ENCODE measurements at places on chromosomes 12 and 14.

- DNase-seq: no peak
Observed at GRCh38 chr14:52043690-52044089, 25.2 kb downstream of the NID2 start.

GRCh38 chr14:57087841-57088240 lies 180.9 kb downstream of the EXOC5 start:
- DNase-seq: no peak

GRCh38 chr12:80373666-80374065 lies 70.4 kb upstream of the PTPRQ start:
- DNase-seq: no peak

- no peak for DNase-seq
Observed at GRCh38 chr14:56390859-56391258, 188.7 kb upstream of the TMEM260 start.

DNA sequence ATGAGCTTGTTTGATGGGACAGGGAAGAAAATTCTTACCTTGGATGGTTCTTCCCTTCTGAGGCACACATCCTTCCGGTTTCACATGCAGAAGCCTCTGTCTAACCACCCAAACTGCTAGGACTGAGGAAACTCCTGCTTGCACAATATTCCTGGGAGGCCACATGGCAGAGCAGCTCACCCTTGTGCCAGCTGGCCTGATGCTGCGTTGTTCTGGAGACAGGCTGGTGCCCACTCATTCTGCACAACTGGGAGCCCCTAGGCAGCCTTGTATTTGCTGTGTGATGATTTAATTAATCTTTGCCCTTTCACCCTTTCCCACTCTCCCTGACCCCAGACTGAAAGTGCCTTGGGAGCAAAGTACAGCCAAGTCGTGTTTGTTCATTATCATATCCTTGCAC lies 130.8 kb downstream of the RTN1 start:
- no peak for DNase-seq

- no peak for DNase-seq
Observed at GRCh38 chr12:14191612-14192011, 173.9 kb upstream of the ATF7IP start.

DNA sequence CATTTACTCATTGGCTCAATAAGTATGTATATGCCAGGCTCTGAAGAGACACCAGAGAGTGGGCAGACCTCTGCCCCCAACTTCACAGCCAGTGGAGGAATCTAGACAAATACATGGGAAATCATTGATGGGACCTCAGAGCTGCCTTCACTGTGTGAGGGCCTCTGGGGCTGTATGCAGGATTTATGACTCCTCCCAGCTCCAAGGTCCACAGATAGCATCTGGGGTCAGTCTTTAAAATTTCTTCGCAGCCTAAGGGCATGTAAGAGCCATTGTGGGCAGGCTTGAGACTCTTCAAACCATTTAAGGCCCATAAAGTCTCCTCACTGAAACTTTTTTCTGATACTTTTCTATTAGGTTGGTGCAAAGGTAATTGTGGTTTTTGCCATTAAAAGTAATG lies 125.5 kb downstream of the SPTSSA start:
- DNase-seq: no peak

DNA sequence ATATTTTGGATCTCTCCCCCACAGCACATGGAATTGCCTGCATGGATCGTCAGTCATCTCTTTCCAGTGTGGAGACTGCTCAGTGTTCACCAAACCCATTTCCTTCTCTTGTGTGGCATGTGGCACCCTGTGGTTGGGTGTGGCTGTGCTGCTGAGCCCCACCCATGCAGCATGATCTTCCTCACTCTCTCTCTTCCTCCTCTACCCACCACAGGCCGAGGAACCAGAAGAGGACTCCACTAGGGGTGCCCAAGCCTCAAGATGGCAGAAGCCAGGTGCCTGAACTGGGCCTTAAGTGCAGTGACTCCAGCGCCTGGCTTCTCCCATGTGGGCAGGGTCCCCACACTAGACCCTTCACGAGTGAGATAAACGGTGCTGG lies 66.8 kb upstream of the GPR68 start:
- no peak for DNase-seq

- no peak for DNase-seq
Observed at GRCh38 chr12:132923356-132923909, 32.7 kb downstream of the ZNF605 start.
